Endothelial cell of umbilical vein (primary cell): ENCODE measurements at places on chromosomes 13 and 19. TPM values are rescaled to one million over a fixed set of nuclear protein-coding genes. Genes with fewer than 3 reads are reported as not detected.

DNA sequence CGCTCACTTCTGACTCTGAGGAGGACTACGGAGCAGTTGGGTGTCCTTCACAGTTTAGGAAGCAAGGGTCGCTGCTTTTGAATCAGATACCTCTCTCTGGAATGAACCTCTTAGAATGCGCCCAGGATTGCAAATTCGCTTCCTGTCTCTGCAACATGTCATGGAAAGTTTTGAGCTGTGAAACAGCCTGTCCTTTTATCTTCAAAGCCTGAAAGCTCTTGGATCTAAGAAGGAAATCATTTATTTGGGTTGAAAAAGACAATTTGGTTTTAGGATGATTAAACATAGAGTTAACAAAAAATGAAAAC lies 134.1 kb downstream of the KATNAL1 start:
- H3K4me3 ChIP-seq = no peak overlapping the region
- H3K27me3 ChIP-seq = no peaks in the 10 kb centered on the region
- no peak for DNase-seq
- no peaks in the 10 kb centered on the region for H3K4me1 ChIP-seq
- no peak overlapping the region for H3K27ac ChIP-seq

- H3K27ac ChIP-seq = no peak overlapping the region
- H3K4me1 ChIP-seq = peaks cover 9% of the 10 kb centered on the region
- DNase-seq = peak; percentile 61
- H3K4me3 ChIP-seq = peak overlapping the region; percentile 3
- no peaks in the 10 kb centered on the region for H3K27me3 ChIP-seq
- no peaks in the 10 kb centered on the region for H3K36me3 ChIP-seq
Measured at GRCh38 chr19:38869836-38870607, 8.1 kb downstream of the RINL start.

DNA sequence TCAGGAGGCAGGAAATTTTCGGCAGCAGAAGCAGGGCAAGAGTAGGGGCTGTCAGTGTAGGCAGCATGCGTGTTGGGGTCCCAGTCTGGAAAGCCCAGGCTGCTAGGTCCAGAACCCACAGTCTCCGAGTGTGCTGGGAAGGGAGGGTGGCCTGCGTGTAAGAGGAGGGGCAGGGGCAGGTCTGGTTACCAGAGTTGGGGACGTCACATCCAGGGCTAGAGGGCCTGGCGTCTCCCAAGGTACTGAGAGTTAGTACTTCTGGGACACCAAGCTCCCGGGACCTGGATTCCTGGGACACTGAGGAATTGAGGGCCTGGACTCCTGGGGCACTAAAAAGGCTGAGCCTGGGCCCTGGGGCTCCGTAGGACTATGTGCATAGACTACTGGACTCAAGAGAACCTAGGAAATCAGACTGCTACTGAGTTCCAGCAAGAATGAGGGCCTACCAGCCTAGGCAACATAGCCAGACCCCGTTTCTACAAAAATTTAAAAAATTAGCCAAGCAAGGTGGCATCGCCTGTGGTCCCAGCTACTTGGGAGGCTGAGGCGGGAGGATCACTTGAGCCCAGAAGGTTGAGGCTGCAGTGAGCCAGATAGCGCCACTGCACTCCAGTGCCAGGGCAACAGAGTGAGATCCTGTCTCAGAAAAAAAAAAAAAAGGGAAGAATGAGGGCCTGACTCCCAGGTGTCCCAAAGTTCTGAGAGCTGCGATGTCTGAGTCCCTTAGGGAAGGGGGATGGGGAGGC lies 2.5 kb downstream of the NFKBID start:
- H3K27ac ChIP-seq = no peak overlapping the region
- no peaks in the 10 kb centered on the region for H3K27me3 ChIP-seq
- no peak for DNase-seq
- no peak overlapping the region for H3K4me3 ChIP-seq
- peaks cover 14% of the 10 kb centered on the region for H3K4me1 ChIP-seq
- no peaks in the 10 kb centered on the region for H3K36me3 ChIP-seq

DNA sequence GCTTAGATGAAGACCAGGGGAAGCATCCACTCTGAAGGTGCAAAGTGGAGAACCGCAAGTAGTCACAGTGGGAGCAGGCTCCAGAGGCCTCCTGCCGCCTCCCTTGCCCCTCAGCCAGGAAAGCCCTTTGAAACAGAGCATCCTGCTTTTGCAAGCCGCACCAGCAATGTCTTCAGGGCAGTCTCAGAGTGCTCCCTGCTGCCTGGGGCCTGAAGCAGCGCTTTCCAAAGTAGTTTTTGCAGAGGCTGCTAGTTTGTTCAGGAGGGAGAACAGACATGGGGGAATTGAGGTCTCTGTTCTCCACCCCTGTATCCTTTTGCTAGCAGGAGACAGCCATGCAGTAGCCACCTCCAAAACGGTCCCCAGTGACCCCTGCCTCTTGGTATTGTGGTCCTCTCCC lies 15.8 kb upstream of the POP4 start:
- no peak for DNase-seq
- no peak overlapping the region for H3K4me3 ChIP-seq
- no peak overlapping the region for H3K27ac ChIP-seq
- no peaks in the 10 kb centered on the region for H3K36me3 ChIP-seq

DNA sequence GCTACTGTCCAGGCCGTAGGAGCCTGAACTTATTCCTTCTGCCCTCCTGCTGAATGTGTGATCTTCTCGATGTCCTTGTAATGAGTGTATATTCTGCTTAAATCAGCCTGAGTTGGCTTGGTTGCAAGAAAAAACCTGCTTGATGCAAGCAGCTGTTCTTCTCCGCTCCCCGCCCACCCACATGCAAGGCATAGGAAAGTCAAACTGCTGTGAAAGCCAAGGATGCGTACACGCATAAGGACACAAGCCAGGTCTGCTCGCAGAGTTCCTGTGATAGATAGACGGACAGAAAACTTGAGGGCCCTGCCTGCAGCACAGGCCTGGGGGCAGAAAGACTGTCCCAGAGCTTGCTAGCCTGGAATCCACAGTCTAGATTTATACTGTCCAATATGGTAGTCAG lies 101.1 kb downstream of the DNAJC15 start:
- no peaks in the 10 kb centered on the region for H3K27me3 ChIP-seq
- H3K36me3 ChIP-seq = no peaks in the 10 kb centered on the region
- no peaks in the 10 kb centered on the region for H3K4me1 ChIP-seq
- no peak overlapping the region for H3K4me3 ChIP-seq

DNA sequence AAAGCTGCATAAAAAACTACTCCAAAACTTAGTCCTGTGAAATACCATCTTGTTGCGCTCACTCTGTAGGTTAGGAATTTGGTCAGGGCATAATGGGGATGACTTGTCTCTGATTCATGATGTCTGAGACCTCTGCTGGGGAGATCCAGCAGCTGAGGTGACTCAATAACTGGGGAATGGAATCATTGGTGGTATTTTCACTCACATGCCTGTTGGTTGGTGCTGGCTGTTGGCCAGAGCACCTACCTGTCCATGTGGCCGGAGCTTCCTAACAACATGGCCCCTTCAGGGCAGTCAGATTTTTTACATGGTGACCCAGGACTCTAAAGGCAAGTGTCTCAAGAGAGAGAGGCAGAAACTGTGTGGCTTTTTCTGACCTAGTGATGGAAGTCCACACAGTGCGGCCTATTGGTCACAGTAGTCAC lies 7.4 kb upstream of the ESD start:
- no peak for DNase-seq
- H3K4me1 ChIP-seq = no peaks in the 10 kb centered on the region
- no peaks in the 10 kb centered on the region for H3K27me3 ChIP-seq

GRCh38 chr19:19105365-19106055 lies 32.8 kb downstream of the TMEM161A start:
- H3K4me3 ChIP-seq = peak overlapping the region; percentile 42
- DNase-seq = peak; percentile 49
- no peaks in the 10 kb centered on the region for H3K4me1 ChIP-seq
- H3K36me3 ChIP-seq = no peaks in the 10 kb centered on the region
- no peak overlapping the region for H3K27ac ChIP-seq

DNA sequence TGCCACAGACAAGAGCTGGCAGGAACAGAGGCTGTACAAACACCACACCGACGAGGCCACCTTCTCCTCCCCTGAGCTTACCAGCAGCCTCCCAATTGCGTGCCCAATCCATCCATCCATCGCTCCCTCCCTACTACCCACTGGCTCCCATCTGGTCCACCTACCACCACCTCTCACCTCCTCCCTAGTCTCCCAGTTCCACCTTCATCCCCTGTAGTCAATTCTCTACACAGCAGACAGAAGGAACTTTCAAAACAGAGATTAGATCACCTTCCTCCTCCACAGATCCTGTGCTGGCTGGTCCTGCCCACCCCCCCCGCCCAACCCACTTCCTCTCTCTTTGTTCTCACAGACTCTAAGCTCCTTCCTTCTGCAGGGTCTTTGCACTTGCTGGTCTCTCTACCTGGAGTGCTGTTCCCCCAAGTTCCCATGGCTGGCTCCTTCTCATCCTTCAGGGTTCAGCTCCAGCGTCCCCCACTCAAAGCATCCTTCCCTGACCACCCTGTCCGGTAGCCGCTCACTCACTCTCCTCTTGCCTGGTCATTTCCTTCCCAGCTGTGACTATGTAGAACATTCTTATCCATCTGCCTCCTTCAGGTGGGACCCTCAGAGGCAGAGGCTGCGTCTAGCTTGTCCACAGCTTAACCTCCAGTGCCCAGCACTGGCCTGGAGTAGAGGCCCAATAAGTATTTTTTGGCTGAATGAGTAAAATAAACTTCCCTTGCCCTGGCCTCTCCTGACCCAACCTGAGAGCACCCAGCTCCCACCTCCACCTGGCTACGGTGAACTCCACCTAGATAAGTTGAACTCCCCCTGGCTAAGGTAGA lies 23.0 kb downstream of the PIN1 start:
- DNase-seq = no peak
- H3K4me3 ChIP-seq = no peak overlapping the region
- no peaks in the 10 kb centered on the region for H3K36me3 ChIP-seq
- H3K27me3 ChIP-seq = no peaks in the 10 kb centered on the region
- H3K4me1 ChIP-seq = peaks cover 5% of the 10 kb centered on the region

S1PR4 gene
- 2.5 and 2.8 TPM in 2 replicates for polyA plus RNA-seq

MBD3L2 gene
- polyA plus RNA-seq = not detected in 2 replicates

ATXN8OS gene
- polyA plus RNA-seq = not detected in 2 replicates

ERICH4 gene
- polyA plus RNA-seq = not detected in 2 replicates

KANK3 gene
- polyA plus RNA-seq = 22.1 and 25.0 TPM in 2 replicates

SRRM5 gene
- 0.13 and 0.17 TPM in 2 replicates for polyA plus RNA-seq

MFSD12 gene
- polyA plus RNA-seq = 51.7 and 66.9 TPM in 2 replicates

FXYD3 gene
- not detected in 2 replicates for polyA plus RNA-seq

ZNF568 gene
- 2.5 and 3.1 TPM in 2 replicates for polyA plus RNA-seq

NXNL1 gene
- not detected in 2 replicates for polyA plus RNA-seq
